ENCODE measurements at places on chromosomes 3 and 15. TPM values are rescaled to one million over a fixed set of nuclear protein-coding genes. Genes with fewer than 3 reads are reported as not detected.

The GP5 gene
- total RNA-seq: not detected

DNA sequence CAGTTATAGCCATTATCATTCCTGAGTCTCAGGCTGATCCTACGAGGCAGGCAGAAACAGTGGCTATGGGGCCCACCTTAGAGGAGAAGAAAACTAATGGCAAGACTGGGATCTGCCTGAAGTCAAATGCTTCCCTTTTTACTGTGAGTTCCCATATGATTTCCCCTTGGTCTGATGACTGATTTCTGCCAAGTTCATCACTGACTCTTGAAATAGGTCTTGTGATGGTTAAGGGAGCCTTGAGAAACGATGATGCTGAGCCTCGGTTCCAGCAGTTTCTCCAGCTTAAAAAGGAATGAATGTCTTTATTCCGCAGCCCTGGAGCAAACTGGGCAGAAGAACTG lies 29.4 kb upstream of the LDHAL6B start:
- no peak for DNase-seq

DNA sequence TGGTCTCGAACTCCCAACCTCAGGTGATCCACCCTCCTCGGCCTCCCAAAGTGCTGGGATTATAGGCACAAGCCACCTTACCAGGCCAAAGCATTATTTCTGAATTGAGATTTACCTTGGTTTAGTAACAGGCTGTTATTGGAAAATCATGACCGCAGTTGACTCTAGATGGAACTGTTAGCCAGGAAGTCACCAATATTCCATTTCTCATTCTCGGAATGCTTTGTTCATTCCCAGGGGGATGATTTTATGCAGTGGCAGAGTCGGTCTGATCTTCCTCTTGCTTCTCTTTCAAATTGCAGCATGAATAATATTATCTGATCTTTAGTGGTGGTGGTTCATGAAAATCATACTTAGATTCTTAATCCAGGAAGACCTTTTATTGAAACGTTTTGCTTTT lies 195.5 kb upstream of the MBNL1 start:
- DNase-seq: no peak

- no peak for DNase-seq
Observed at GRCh38 chr3:40312661-40313226, 3.2 kb downstream of the EIF1B start.

DNA sequence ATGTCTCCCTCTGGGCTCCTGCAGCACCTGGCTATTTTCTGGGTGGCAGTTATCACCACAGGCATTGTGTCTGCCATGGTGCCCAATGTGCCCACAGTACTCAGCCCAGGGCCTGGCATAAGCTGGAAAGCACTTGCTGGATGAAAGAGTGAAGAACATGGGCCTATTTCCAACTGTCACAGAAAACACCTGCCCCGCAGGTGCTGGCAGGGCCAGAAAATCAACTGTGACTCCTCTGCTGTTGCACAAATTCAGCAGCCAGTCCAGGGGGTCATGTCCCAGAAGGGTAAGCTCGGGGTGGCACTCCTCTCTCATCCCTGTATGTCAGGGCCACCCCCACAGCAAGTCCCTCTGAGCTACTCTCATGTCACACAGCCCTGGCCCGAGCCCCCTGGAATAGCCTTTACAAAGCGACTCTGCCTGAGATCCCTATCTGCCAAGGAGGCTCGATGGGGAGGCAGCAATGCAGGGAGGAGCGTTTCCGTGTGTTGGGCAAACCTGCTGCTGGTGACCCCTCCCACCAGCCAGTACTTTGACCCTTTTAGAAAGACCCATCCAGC lies 16.9 kb downstream of the ITIH3 start:
- DNase-seq: no peak

The C3orf85 gene
- not detected for total RNA-seq

Data from omental fat pad (tissue), 4 donors.